ENCODE measurements at places on chromosomes 3 and 15.

- no peak for DNase-seq
These were observed 67.5 kb upstream of the LRRFIP2 start for GRCh38 chr3:37241880-37242279.

GRCh38 chr3:191237047-191237882 is 38.2 kb downstream of the OSTN start:
- no peak for DNase-seq

DNA sequence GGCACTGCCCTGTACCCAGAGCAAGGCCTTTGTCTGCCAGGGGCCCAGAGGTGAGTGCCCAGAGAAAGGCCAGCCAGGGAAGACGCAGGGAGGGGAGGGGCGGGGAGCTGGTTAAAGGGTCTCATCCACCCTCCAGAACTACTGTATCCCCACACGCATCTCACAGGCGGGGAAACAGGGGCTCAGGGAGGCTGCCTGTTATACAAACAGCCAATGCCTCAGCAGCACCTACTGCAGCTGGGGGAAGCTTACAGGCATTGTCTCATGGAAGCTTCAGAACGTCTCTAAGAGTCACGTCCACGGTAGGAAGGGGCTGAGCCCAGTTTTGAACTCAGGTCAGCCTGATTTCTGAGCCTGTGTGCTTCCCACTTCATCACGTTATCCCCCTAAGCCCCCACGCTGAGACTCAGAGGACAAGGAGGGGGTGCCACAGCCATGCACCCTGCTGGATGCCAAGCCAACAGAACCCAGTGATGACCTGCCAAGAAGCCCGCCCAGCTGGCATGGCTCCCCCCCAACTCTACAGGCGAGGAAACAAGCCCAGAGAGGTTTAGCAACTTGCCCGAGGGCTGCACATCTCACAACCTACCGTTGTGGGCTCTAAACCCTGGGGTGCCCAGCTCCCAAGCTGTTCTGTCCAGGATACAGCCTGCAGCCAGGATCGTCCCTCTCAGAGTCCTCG is 54.5 kb downstream of the IQSEC1 start:
- no peak for DNase-seq

DNA sequence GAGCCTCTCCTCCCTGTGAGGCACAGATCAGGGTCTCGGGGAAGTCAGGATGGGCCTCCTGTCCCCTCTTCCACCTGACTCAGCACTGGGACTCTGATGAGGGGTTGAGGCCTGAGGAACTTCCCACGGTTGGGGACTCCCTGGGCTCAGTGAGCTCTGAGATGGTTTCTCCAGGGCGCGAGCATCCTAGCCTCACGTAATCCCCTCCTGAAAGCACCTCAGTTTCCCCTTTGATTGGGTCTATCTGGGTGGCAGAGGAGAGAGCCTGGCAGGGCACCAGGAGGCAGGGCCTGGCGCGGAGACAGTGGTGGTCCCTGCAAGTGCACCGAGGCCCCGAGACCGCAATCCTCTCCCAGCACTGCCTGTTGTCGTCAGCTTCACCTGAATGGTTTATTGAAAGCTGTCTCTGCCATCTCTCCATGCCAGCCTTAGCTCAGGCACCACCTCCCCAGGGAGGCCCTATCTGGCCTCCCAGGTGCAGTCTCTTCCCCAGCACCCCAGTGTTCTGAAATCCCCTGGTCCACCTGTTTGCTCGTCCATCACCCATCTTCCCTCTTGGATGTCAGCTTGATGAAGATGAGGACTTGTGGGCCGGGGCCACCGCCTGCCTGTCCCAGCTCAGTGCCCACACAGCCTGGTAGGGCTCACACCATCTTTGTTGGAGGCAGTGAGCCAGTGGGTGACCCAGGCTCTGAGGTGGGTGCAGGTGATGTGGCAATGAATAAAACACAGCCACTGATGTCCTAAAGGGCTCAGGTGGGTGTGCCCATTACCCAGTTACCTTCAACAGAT is 52.2 kb upstream of the PCSK6 start:
- DNase-seq = no peak

GRCh38 chr3:123439806-123440580 is 8.9 kb downstream of the ADCY5 start:
- DNase-seq = no peak

GRCh38 chr15:99307735-99308134 is 56.5 kb downstream of the LRRC28 start:
- no peak for DNase-seq

DNA sequence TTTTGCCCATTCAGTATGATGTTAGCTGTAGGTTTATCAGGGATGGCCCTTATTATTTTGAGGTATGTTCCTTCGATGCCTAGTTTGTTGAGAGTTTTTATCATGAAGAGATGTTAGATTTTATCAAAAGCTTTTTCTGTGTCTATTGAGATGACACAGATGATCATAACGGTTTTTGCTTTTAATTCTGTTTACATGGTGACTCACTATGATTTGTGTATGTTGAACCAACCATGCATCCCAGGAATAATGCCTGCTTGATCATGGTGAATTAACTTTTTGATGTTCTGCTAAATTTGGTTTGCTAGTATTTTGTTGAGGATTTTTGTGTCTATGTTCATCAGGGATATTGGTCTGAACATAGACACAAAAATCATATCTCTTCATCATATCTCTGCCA is 8.3 kb downstream of the GPR156 start:
- DNase-seq = no peak

DNA sequence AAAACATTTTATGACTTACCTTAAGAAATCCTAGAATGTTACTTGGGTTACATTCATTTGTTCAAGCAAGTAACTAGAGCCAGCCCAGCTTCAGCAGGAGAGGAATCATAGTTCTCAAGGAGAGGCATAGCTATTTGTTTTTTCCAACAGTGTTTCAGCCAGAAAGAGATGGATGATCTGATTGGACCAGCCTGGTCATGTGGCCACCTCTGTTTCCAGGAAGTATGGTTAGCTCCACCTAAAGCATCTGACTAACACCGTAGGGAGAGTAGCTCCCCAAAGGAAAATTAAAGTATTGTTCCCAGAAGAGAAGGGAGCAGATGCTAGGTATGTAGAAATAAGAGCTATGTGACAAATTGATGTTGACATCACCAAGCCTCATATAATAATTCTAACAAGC is 417.1 kb downstream of the TAFA4 start:
- DNase-seq = no peak

DNA sequence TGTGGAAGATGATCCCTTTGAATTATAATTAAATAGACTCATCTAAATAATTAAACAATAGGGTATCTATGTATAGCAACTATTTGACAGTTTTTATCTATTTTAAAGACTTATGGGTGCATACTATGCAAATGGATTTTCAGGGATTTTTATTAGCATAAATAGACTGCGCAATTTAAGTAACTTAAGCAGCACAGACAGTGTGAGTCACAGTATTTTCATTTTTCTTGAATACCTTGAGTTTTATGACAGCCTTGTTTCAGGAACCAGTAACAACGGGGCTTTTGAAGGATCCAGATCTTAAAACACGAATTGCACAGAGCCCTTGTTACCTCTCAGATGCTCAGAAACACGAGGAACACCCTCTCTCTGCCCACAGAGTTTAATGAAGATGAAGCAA is 175.5 kb upstream of the CD96 start:
- DNase-seq = no peak

- DNase-seq = no peak
These were observed 467.8 kb upstream of the UBE2E2 start for GRCh38 chr3:22735373-22735772.

- DNase-seq = no peak
These were observed 23.5 kb upstream of the RAD18 start for GRCh38 chr3:8986741-8987140.

DNA sequence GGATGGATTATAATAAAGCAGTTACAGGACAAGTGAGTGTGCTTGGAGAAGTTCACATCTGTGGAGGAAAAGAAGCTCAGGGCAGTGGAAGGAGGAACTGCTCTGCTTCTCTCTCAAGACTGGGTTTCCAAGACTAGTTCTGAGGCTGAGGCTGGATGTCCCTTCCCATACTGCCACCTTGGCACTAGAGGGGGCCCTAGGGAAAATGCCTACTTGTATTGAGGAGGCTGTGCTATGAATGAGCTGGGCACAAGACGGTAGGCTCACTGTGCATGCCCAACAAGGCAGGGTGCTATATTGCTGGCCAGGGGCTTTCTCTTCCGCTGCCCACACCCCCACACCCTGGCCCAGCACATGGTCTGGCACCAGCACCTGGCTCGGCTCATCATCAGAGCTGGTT is 65.2 kb downstream of the SLCO2A1 start:
- no peak for DNase-seq

- no peak for DNase-seq
These were observed 54.7 kb downstream of the ITPR1 start for GRCh38 chr3:4547799-4548198.

DNA sequence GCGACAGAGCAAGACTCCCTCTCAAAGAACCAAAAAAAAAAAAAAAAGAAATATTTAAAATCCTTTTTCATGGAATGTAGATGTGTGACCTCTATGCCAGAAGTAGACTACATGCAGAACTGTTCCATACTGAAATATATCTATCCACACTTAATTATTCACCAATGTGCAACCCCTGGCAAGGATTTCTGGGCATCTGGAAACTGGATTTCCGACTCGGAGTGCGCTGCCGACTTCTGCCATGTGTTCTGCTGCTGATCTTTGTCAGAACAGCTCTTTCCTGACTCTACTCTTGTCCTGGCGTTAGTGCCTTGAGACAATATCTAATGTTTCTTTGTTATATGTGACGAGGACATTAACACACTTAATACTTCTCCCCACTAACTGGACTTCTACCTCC is 11.7 kb downstream of the LIPH start:
- no peak for DNase-seq

DNA sequence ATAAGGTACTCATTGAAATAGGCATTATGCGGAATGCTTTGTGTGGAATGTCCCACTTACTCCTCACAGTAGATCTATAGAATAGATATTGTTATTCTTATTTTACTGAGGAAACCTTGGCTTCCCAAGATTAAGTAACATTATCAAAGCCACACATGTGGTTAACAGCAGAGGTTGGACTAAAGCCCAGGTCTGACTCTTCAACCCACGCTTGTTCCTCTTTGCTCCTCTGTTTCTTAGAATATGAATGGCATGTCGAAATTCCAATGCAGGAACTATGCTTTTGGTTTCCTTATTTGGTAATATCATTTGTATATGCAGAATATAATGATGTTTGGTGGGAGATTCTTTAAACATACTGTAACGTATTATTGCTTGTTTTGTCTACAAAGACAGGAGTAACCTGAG is 818.8 kb upstream of the LMCD1 start:
- no peak for DNase-seq

DNA sequence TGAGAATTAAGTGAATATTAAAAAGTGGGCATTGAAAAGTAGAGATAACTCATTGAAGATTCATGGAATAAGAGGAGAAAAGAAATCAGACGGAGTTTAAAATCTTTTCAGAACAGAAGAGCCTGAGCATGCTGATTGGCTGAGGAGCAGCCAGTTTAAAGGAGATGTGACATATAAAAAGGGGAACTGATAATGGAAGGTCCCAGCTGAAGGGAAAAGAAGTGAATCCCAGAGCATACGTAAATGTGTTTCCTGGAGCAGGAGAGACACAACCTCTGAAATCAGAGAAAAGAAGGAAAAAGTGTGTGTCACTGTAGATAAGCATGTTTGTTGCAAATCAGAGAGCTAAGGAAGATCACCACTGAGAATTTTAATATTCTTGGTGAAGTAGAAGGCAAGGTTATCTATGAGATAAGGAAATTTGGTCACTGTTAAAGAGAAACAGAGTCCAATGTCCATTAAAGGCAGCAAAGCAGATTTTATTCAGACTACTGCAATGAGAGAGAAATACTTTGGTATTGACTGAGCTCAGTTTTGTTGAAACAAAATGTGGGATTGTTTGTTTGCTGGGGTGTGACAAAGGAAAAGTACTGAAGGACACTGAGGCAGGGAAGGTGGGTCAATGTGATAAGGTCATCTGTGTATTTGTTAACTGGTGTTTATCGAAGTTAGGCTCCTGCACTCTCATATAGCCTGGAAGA is 84.6 kb upstream of the WDR72 start:
- no peak for DNase-seq

DNA sequence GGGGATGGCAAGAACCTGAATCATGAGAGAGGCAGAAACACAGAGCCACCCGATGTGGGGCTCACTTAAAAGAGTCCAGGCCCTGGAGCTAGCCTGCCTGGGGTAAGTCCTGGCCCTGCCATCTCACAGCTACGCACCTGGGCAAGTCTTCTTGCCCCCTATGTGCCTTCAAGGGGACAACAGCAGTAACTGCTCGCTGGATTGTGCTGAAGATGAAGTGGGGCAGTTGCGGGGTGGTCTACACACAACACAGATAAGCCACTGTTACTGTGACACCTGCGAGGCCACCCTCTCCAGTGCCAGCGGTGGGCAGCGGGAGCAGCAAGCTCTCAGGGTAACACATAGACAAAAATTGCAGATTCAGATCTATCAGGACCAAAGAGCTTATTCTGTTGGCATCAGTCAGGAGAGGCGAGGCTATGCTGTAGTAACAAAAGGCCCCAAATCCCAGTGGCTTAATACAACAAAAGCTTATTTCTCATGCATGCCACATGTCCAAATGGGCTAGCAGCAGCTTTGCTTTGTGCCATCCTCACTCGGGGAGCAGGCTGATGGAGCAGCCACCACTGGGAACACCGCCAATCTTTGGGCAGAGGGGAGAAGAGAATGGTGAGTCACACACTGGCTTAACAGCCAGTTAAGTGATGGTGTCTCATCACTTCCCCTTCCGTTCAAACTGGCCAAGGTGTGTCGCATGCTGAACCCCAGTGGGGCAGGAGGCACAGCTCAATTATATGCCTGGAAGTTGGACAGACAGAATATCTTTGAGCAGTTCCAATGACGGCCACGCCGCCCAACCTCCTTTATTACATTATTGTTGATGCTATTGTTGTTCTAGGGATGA is 78.3 kb downstream of the WNT7A start:
- DNase-seq = no peak

DNA sequence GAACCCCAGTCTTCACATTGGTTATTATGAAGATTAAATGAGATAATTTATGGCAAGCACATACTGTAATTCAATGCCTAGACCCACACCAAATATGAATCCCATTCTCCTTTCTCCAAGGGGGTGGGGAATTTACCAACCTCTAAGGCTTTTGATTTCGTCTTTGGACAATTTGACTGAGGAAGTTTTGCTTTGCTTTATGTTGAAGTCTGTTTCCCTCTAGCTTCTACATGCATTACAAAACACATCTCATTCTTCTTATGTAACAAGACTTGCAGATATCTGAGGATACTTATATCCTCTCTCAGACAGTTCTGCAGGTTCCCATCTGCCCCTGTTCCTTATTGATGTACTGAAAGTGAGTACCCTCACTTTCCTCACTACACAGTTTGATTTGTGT is 12.2 kb downstream of the CD80 start:
- no peak for DNase-seq

DNA sequence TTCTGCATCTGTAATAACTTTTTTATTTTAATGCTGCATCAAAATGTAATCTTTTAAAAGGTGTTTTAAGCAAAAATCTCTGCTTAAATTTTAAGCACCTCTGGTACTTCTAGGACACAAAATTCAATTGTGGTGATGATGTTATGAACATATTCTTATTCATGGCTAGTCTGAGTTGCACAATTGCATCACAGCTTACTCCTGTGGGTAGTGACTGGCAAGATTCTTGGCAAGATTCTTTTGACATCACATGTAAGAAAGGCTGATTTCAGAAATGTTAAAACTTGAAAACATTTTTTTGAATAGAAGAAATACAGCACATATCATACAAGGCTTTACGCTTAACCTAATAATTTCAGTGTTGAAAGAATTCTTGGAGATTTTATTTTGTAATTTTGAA is 35.7 kb downstream of the IQCH start:
- DNase-seq = no peak

Measured in DMS79 (cell line).